Activated naive CD8-positive, alpha-beta T cell treated with anti-CD3 and anti-CD28 coated beads, Interleukin-2, amount 10 ng/mL, durations not matched to agents 7 days and 5 days (primary cell): ENCODE measurements at places on chromosomes 7 and 10.

- no peak overlapping the region for H3K27ac ChIP-seq
- no peaks in the 10 kb centered on the region for H3K4me1 ChIP-seq
- no peak for DNase-seq
- no peak overlapping the region for H3K4me3 ChIP-seq
Measured at GRCh38 chr10:113576852-113577251, 24.0 kb downstream of the HABP2 start.

DNA sequence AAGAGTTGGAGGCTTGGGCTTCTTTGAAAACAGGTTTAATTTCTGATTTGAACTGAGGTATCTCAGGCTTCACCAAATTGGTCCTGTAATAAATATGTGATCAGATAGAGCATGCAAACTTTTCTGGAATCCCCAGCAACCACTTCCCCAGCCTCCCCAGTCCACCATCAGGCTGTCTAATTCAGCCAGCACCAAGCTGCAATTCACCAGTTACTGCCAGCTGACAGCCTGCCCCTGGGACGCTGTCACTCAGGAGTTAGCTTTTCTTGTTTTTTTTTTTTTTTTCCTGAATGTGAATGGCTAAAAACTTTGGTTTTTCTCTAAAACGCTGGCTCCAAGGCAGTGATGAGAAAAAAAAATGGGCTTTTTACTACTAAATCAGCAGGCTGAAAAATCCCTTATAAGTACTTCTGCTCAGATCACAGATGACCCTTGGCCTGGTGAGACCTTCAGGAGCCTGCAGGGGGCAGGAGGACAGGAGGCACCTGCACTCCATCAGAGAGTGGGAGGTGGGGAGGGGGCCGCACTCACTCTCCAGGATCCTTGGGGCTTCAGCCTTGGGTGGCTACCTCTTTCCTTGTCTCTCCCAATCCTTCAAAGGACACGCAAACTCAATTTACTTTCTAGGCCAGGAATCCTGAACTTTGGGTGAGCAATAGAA, 349.4 kb downstream of the GATA3 start:
- H3K4me3 ChIP-seq = peak overlapping the region; percentile 82
- peak overlapping the region; percentile 90 for H3K27ac ChIP-seq
- no peaks in the 10 kb centered on the region for H3K36me3 ChIP-seq
- no peak for DNase-seq
- no peaks in the 10 kb centered on the region for H3K27me3 ChIP-seq

- H3K4me1 ChIP-seq = no peaks in the 10 kb centered on the region
Measured at GRCh38 chr10:36765782-36766414, 359.5 kb upstream of the ANKRD30A start.

DNA sequence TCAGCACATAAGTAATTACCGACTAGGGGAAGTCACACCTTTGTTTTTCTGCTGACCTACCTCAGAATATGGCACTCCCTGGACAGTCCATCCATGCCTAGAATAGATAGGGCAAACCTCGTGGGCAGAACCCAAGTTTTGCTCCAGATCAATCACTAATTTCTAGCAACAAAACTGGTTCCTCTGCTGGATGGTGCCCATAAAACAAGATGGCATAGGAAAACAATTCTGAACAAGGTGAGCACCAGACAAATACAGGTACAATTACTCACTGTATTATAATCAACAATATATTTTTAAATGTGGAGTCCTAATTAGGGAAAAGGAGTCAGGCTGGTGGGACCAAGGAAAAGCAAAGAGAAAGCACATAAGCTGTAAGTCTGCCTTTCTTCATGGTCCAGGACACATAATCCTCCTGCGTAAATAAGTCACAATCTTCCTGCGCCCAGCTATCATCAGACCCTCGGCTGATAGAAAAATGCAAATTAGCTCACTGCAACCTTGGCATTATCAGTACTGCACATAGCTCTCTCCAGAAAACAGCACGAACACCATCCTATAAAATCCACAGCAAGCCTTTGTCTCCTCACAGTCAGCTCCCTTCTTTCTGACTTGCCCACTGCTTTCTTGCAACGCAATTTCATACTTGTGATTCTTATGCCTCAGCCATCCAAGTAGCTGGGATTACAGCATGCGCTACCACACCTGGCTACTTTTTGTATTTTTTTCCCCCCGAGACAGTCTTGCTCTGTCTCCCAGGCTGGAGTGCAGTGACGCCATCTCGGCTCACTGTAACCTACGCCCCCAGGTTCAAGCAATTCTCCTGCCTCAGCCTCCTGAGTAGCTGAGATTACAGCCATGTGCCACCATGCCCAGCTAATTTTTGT, 15.1 kb downstream of the URGCP start:
- DNase-seq = no peak
- peaks cover 10% of the 10 kb centered on the region for H3K36me3 ChIP-seq
- peaks cover 32% of the 10 kb centered on the region for H3K4me1 ChIP-seq
- no peaks in the 10 kb centered on the region for H3K27me3 ChIP-seq

DNA sequence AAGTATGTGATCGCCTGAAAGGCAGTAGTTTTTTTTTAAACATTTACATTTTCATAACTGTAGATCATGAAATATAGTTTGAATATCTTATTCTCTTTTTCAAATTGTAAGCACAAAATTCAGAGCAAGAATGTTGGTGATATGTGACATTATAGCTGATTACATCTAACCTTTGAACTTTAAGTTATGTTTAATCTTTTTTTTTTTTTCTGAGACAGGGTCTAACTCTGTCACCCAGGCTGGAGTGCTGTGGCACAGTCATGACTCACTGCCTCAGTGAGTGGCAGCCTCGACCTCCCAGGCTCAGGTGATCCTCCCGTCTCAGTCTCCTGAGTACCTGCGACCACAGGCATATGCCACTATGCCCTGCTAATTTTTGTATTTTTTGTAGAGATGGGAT, 278.7 kb upstream of the NEBL start:
- DNase-seq = no peak
- H3K27me3 ChIP-seq = peaks cover 49% of the 10 kb centered on the region
- H3K36me3 ChIP-seq = no peaks in the 10 kb centered on the region
- peaks cover 5% of the 10 kb centered on the region for H3K4me1 ChIP-seq
